MG63 (cell line): ENCODE measurements at places on chromosomes 3 and 15. TPM values are rescaled to one million over a fixed set of nuclear protein-coding genes. Genes with fewer than 3 reads are reported as not detected.
A peak's percentile ranks its signal among the peaks of the same experiment; 100 is the strongest.

- no peak for DNase-seq
These were observed 824.1 kb downstream of the FHIT start for GRCh38 chr3:60427109-60427508.

DNA sequence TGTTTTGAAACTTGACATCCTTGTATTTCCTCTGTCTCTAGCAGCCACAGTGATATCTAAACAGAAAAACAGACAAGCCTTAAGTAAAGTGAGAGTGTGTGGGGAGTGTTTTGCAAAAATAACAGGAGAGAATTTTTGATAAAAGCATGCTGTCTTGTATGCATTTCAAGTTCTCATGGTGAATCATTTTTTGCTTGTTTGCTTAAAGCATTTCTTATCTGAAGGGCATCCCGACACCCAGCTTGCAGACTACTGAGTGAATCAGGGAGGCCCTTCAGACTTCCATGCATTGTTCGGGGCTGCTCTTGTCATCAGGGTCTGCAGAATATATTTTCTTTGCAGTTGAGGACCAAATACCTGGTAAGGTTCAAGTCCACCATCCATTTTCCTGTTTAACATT, 8.5 kb downstream of the CGNL1 start:
- peak; percentile 30 for DNase-seq

DNA sequence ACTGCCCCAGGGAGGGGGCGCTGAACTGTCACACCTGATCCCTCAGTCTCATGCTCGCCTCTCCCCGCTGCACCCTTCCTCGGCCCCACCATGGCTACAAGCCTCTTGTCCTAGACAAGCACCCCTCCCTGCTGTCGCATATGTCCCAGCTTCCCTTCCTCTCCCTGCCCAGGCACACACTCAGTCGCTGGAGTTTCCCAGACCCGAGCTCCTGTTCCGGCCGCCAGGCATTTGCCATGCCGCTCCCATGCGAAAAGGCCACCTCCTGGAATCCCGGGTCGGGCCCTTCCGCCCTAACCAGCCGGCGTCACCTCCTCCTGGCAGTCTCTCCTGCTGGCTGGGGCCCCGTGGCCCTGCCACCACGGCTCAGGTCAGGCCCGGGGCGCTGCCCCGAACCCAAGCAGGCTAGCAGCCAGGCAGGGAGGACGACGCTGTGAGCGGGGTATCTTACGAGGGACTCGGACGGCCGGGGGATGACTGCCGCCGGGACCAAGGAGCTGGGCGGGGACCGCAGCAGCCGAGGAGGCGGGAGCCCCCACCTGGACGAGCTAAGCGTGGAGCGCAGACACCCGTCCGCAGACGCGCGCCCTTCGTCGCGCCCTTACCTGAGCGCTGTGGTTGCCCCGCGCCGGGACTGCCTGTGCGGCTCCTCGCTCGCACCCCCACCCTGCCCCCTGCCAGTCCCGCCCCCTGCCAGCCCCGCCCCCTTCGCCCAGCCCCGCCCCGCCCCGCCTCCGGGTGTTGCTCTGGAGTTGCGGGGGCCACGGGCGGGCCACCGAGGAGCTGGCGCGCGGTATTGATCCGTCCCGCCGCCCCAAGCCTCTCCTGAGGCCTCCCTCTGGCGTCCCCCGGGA, at the start of gene ALS2CL:
Gene ALS2CL (minus strand): TSS at position 642 of the 854 bp plus-strand sequence. CDS start 4,239 bp downstream, outside the sequence.
- peak; percentile 12 for DNase-seq

DNA sequence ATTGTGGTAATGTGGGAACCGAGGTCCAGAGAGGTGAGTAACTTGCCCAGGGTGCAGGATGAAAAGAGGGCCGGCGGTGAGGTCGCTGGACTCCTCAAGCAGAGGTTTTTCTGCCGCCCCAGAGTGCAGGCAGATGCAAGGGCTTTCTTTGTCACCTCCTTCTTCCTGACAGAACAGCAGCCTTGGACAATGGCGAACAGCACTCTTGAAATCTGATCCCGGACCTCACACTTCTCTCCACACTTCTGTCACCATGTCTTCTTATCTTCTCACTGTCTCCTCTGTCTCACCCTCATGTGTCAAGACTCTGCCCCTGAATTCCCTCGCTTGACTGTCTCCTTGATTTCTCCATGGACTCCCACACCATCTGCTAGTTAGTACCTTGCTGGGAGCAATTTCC, 15.4 kb upstream of the VPS8 start:
- no peak for DNase-seq

DNA sequence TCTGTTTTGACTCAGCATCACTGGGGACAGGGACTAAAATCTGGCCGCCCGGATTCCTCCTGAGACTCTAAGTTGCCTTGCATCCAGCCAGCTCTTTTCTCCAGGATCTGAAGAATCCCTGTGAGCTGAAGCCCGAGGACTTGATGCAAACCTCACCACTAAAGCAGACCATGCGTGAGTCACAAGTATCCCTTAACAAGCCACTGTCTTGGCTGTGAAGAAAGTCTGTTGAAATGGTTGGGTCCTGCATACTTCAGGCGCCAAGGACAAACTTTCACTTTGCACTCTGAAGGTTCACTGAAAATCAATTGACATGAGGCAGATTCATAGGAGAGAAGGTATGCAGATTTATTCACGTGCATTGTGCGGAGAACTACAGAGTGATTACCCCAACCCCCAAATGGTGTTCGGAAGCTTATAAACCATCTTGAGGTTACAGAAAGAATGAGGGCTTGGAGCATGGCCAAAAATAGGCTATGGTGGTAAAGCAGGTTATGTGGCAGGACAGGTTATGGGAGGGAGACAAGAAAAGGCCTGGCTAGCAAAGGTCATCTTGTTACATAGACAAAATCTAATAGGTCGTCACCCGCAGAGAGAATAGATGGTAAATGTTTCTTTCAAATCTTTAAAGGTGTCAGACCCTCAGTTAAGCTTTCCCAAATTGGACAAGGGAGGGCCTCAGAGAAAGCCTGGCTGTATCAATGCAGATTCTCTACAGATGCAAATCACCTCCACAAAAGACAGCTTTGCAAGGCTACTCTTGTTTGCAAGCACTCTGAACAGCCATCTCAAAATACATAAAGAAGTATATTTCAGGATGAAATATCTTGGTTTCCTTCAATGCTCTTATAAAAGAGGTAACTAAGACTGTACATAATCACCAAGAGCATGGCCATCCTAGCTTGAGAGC, 126.3 kb upstream of the PLAAT1 start:
- no peak for DNase-seq

DNA sequence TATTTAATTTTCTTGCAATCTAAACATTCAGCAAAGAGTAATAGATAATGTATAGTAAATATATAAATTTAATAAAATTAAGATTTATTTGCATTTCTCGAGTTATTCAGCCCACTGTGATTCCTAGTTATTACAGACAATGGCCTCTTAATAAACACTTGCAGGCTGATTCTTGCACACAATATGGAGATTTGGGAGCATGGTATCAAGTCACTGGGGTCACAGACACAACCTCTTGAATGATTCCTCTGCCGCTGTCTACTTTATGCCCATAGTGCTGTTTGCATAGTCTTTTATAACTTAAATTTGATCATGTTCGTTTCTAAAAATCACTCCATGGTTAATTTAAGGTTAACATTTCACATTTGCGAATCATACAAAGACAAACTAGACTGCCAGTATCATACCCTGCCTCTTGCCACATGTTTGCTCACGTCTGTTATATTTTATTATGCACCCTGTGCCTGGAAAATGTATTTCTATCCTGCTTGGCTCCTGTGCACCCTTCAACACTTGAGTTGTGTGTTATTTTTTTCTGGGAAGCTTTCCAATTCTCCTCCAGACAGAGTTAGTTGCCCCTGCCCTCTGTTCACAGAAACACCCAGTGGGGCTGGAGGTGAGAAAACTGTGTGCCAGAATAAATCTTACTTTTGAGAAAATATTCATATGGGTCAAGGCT, 206.3 kb upstream of the ROBO1 start:
- DNase-seq, result no peak

DNA sequence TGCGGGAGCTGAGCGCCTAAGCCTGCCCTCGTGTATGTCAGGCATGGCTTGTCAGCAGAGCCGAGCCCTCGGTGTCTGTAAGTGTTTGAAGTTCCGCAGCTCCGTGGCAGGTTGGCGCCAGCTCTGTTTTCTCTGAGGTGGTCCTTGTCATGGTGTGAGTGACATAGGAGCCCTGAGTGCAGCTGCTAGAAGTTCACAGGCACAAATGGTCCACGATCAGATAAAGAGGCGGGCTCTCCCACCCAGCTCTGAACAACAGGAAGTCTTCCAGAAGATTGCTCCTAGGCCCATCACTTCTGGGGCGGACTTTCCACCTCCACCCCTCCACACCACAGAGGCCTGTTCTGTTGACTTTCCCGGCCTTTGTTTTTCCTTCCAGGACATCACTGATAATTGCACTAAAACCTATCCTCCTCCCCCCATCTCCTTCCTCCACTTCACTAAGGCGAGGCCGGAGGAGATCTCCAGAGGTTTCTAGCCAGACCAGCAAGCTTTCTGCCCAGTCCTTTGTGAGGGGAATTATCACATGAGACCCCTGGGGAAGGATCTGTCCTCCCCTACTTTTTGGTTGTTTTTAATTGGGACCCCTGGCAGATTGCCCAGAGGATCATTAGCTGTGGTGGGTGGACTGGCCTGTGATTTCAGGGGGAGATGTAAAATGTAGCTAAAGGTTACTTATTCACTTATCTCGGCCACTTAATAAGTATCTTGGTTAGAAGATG, 19.9 kb downstream of the ITPR1 start:
- no peak for DNase-seq

GRCh38 chr3:155102329-155102728, 22.2 kb downstream of the MME start:
- no peak for DNase-seq

DNA sequence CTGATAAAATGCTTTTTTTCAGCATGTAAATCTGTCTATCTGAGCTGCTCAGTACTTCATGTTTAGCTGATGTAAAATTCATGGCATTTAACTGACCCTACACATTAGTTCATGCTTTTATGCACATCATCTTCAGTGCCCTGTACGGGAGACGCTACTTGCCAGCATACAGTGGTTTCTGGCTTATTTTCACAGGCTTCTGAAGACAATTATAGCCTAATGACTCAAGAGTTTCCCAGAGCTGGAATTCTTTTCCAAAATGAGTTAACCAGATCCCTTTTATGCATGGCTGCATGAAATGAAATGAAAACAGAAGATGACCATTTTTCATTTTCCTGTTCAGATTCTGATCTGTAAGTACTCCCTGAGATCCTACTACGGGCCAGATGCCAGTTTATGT, 1061.5 kb downstream of the ROBO2 start:
- peak; percentile 45 for DNase-seq

- DNase-seq, result no peak
These were observed 2.7 kb upstream of the WNT5A start for GRCh38 chr3:55489798-55490132.

GRCh38 chr3:112973325-112974177, 1.4 kb downstream of the CD200R1 start:
- DNase-seq, result no peak

DNA sequence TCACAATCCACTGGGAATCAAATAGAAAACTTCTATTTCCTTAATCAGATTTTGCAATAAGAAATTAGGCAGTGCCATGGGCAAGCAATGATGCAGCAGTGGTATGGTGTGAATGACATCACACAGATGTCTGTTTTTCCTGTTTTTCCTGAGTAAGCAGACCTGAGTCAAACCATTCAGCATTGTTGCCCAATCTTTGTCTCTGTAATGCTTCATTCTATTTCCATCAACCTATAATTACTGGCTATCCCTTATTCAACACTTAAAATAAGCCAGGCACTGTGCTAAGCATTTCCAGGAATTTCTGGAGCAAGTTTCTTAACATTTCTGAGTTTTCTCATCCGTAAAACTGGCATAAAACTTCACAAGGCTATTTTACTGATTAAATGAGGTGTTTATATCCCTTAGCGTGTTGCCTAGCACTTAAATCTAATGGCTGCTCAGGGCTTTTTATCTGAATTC, 11.3 kb upstream of the OXSR1 start:
- DNase-seq, result no peak

DNA sequence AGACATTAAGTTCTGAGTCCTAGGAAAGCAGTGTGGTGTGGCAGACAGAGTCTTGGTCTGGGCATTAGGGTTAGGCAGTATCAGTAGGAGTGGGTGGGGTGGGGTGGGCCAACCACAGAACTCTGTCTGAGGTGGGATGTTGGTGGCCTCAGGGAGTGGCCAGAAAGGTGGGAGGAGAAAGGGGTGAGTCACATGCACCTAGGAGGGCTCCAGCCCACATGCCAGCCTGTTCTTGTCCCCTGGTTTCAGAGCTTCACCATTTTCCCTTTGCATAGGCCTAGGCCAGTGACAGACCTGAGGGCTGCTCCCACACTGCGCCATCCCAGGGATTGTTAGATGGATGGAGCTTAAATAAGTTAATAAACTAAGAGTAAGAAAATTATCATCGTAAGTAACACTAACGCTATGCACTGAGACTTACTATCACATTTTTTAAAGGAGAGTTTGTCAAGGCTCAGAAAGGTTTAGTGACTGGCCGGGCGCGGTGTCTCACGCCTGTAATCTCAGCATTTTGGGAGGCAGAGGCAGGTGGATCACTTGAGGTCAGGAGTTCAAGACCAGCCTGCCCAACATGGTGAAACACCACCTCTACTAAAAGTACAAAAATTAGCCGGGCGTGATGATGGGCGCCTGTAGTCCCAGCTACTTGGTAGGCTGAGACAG, 33.8 kb downstream of the DNASE1L3 start:
- no peak for DNase-seq

DNA sequence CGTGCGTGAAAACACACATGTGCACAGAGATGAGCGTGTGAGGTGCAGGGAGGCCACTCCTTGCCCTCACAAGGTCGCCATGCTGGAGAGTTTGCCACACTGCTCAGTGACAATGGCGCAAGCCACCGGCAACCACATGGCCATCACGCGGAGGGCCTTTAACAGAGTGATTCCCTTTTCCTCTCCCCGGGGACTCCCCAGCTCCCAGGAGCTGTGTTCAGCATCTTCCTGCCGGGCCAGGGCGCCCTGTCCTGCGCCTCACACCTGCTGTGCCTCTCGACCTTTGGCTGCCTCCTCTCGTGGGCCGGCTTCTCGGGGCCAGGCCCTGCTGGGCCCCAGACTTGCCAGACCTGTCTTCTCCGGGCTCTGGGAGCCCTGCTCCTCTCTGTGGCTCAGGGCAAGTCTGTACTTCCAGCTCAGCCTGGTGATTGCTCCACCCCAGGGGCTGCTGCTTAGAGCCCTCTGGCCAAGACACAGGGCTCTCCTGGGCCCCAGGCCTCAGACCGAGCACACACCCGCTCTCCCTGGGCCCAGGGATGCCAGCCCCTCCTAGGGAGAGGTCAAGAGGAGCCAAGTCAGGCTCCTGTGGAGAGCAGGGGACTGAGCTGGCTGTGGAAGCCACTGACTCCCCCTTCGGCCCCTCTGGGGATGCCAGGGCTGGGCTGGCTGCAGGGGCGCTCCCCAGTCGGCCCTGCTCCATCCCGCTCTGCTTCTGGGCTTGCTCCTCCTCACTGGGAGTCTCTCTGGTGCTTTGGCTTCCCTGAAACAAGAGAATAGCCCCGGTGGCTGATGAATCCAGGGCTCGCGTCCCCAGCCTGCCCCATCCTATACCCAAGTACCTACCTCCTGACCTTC, 5.6 kb downstream of the CCDC9B start:
- no peak for DNase-seq

The DPH6 gene
- total RNA-seq, result 13.8 and 23.2 TPM in 2 replicates

The EFHB gene
- total RNA-seq, result not detected in 2 replicates

The WDR49 gene
- not detected in 2 replicates for total RNA-seq
